ENCODE measurements at places on chromosomes 6 and 20.

GRCh38 chr6:90146921-90147649 lies 149.6 kb downstream of the BACH2 start:
- DNase-seq: no peak

DNA sequence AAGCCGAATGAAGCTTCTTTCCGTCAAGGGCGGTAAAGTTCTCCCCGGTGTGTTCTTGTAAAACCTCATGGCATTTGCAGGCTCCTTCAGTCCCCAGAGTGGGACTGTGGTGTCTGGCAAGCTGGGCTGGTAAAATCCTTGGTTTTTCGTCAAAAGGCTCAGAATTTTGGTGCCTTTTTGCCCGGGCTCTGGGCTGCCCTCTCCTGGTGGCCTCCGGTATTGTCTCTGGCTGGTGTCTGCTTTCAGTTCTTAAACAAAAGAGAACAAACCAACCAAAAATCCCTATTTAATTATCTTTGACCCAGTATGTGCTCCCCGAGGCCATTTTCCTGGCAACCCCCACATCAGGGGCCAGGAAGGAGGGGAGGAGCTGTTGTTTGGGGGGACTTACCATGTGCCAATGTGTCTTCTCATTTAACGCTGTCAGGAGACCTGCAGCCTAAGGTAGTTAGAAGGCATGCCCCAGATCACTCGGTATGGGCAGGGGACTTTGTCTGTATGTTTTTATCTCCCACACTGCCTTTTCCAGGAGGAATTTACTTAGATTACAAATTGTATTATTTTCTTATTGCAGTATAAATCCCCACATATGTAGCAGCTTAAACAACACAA lies 11.1 kb downstream of the CDH4 start:
- DNase-seq: no peak

GRCh38 chr6:32609731-32610640 lies 20.3 kb upstream of the HLA-DRB1 start:
- DNase-seq: peak; percentile 91

DNA sequence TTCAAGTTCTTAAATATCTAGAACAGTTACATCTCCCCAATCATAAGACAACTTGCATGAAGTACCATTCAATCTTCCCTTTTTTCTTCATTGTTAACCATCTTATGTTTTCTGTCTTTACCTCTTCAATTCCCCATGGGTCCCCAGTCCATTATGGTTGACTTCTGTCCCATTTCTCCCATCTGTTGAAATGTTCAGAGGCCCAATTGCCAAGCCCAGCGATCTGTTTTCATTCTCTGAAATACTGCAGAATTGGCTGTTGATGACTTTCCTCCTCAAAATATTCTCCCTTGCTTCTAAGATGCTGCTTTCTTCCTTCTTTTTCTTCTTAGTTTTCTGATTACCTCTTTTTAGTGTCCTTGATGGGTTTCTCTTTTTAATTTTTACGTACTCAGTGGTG lies 26.0 kb downstream of the DSTN start:
- no peak for DNase-seq

DNA sequence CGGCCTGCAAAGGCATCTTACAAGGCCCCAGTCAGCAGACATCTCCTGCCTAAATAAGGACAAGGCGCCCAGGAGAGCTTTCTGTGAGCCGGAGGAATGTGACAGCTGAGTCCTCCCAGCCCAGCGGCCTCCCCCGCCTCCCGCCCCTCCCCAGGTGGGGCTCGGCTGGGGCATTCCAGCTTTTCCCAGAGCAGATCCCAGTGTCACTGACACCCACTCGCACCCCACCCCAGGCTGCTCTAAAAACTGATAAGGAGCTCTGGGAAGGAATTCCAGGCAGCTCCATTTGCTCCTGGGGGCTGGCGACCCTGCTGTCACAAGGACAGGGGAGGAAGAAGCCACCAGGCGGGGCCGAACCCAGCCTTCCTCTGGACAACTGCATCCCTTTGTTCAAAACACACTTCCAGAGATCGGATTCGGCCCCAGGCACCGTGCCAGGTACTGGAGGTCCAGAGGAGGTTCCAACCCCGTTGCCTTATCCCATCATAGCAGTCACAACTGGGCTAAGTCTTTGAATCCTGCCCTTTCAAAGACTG lies 49.7 kb downstream of the JPH2 start:
- no peak for DNase-seq

DNA sequence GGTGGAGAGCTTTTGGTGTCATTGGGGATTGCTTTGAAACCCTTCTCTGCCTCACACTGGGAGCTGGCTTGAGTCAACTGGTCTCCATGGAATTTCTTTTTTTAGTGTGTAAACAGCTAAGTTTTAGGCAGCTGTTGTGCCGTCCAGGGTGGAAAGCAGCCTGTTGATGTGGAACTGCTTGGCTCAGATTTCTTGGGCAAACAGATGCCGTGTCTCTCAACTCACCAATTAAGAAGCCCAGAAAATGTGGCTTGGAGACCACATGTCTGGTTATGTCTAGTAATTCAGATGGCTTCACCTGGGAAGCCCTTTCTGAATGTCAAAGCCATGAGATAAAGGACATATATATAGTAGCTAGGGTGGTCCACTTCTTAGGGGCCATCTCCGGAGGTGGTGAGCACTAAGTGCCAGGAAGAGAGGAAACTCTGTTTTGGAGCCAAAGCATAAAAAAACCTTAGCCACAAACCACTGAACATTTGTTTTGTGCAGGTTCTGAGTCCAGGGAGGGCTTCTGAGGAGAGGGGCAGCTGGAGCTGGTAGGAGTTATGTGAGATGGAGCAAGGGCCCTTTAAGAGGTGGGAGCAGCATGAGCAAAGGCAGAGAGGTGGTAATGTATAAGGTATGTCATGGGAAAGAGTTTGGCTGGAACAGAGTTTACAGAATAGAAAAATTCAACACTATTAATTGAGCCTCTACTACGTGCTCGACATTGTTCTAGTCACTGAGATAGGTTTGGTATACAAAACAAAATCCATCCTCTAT lies 31.2 kb downstream of the SRSF3 start:
- no peak for DNase-seq

- DNase-seq: no peak
Observed at GRCh38 chr20:47770935-47771334, 14.3 kb downstream of the SULF2 start.

DNA sequence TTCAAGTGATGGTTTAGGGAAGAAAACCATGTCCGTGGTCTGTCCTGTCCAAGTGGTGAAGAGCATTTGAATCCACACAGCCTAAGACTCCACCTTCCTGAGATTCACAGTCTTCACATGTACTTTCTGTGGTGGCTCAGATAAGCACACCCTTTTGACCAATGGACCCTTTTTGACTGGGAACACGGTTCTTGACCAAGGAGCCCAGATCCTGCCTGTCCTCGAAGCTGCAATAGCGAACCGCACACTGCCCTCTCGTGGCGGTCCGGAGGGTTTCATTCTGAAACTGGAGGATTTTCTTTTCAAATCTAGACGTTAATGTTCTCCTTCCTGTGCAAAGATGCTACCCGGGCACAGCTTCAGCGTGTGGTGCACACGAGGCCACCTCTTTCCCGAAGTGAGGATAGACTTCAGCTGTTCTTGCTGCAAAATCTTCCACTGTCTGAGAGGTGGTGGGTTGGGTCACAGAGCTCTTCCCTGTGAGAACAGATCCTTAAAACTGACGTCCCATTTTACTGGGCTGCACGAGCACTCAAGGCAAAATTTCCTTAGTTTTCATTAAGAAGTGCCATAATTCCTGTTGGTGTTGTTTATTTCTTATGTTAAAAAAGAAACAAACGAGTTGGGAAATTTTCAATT lies 90.5 kb downstream of the SYNJ2 start:
- DNase-seq: peak; percentile 58

- DNase-seq: no peak
Observed at GRCh38 chr6:111555036-111555435, 50.6 kb downstream of the TRAF3IP2 start.

GRCh38 chr6:45156075-45156474 lies 172.1 kb upstream of the RUNX2 start:
- DNase-seq: no peak

- no peak for DNase-seq
Observed at GRCh38 chr6:170225852-170226417, 64.9 kb downstream of the DLL1 start.

- no peak for DNase-seq
Observed at GRCh38 chr20:49384437-49385434, 97.7 kb downstream of the KCNB1 start.

DNA sequence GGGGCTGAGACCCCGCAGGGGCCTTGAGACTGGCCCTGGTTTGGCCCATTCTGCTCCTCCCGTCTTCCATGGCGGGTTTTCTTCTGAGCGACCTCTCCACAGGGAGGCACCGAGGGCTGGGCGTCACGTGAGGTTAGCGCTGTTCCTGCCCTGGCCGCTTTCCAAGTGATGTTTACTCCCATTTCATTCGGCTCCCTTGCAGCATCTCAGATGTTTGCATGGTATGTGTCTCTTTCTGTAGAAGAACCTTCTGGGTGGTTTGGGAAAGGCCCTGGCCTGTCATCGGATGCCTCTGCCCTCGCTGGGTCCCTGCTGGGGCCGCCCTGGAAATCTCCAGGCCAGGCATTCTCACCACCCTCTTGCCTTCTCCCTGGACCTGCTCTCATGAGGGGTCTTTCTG lies 17.3 kb downstream of the RAMACL start:
- DNase-seq: no peak

DNA sequence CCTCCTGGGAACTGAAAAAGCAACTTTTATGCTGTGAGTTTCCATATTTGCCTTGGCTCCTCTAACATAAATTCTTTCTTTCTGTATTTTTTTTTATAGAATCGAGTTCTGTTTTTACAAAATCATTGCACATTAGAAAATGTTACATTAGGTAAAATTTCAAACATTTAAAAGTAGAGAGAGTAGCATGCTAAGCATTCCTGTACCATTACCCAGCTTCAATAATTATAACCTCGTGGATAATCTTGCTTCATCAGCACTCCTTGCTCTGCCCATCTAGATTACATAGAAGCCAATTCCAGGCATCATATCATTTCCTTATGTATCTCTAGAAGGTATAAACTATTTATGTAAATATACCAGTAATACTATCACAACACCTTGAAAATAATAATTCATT lies 15.4 kb upstream of the FBXO30 start:
- DNase-seq: no peak

DNA sequence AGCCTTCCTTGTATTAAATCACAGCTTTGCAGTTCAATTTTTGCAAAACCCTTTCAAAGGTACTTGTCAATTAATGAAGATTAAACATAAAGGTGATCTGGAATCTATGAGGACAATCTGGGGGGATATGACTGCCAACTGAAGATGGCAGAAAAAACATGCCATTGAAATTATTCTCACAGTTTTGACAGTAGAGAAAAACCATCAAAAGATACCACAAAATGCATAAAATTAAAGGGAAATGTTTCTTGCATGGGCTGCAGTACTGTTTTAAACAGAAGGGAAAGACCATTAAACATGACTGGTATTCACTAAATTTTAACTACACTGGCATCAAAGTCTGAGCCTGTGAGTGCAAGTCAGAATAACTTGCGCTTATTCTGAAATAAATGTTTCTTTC lies 194.2 kb downstream of the ATXN1 start:
- no peak for DNase-seq

GRCh38 chr6:5684320-5685053 lies 322.2 kb downstream of the NRN1 start:
- DNase-seq: no peak

DNA sequence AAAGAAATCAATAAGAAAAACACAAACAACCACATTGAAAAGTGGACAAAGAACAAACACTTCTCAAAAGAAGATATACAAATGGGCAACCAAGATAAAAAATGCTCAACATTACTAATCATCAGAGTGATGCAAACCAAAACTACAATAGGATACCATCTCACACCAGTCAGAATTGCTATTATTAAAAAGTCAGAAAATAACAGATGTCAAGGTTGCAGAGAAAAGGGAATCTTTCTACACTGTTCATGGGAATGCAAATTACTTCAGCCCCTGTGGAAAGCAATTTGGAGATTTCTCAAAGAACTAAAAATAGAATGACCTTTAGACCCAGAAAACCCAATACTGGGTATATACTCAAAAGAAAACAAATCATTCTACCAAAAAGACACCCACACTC lies 29.8 kb downstream of the KIF6 start:
- no peak for DNase-seq

DNA sequence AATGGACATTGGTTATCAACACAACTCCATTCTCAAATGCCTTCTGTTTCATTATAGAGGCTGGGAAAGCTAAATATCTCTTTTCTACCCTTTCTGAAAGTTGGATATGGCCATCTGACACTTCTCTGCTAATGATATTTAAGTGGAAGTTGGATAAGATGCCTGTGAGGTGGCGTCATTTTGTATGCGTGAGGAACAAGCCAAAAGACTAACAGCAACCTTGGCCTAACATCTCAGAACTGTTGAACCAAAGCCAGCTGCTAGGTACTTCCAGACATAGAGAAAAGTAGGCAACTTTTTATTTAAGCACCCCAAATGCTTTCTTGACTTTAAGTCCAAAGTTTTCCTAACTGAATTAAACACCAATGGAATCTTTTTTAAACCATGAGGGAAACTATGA lies 708.4 kb downstream of the CD109 start:
- no peak for DNase-seq

DNA sequence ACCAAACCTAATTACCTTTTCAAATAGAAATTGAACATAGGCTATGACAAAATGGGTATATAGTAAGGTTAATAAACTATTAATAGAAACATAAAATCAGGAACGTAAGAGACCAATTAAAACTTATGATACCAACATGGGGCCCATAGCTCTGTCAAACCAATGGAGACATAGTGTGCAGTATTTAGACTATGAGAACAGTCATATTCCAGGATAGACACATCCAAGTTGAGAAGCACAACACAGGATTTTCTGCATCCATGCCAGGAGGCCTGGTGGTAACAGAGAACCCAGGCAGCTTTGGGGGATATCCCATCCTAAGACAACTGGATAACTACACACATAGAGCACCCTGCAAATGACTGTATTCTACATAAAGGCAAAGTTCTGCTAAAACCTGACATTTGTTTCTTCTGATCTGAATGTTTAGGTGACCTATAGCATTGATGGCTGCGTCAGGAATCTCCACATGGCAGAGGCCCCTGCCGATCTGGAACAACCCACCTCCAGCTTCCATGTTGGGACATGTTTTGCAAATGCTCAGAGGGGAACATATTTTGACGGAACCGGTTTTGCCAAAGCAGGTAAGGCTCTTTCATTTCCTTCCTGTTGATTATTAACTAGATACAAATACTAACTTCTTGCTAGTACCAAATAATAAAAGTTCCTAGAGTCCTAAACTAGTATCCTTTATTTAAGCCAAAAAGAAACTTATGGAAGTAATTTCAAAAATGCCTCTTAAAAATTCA lies 202.7 kb downstream of the ARHGAP18 start:
- DNase-seq: no peak

DNA sequence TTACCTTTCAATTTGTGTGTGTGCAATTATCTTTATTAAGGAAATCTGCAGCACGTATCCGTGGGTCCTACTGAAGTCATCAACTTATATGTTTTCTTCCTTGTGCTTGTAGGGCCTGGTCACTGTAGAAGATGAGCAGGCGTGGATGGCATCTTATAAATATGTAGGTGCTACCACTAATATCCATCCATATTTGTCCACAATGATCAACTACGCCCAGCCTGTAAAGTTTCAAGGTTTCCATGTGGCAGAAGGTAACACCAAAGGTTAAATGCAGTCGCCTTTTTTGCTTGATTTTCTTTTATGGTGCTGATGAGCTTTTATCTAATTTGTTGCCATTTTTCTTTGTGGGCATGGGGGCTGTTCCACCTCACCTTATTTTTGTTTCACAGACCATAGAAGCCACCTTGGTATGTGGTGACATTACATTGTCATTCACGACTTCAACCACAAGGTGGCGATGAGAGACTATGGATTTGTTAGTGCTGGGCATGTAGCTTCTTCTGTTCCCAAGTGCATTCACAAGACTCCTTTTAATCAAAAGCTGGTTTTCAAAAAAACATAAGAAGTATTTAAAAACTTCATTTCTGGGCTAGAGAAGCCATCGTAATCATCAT lies 106.5 kb upstream of the LAMP5 start:
- peak; percentile 44 for DNase-seq

All from RCC 7860 (cell line).